NCI-H1436 treated with DMSO at 0.1 percent for 48 hours (cell line): ENCODE measurements at places on chromosomes 5 and 9.
A peak's percentile ranks its signal among the peaks of the same experiment; 100 is the strongest.

GRCh38 chr5:157366741-157367674 lies 93.0 kb upstream of the NIPAL4 start:
- DNase-seq = no peak

DNA sequence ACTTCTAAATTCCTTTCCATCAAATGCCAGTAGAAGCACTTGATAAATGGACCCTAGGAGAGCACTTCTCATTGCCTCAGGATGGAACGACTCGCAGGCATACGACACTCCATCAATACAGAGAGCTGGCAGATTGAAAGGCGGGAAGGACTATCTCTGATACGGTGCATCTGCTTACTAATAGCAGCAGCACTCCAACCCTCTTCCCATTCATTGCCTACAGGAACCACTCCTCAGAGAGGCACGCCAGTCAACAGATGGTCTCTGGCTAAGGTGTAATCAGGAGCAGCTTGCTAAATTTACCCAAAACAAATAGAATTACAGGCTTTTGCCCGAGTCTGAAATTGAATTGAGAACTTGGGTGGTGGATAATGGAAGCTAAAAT lies 168.1 kb downstream of the EFNA5 start:
- peak; percentile 43 for DNase-seq

DNA sequence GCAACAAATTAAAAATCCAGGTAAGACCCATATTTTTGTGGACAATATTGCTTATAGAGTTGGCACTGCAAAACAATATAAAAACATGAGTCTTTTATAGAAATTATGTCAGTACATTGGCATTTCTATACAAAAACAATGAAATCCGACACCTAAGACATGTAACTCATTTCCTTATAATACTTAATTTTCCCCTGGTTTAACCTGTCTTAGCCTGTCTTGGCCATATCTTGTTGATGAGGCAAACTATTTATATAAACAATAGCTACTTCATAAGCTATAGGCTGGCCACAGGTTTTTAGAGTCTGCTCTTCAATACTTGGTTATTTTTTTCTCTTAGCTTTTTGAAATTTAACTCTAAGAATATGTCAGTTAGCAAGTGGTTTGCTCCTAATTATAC lies 44.7 kb upstream of the IZUMO3 start:
- no peak for DNase-seq

GRCh38 chr9:127058645-127059021 lies 63.8 kb downstream of the ANGPTL2 start:
- no peak for DNase-seq

GRCh38 chr9:8659108-8659507 lies 859.5 kb upstream of the DMAC1 start:
- DNase-seq = no peak

- DNase-seq = no peak
These were observed 23.1 kb downstream of the FGFR4 start for GRCh38 chr5:177109810-177110209.

- DNase-seq = peak; percentile 43
These were observed 154.2 kb downstream of the TMC1 start for GRCh38 chr9:72675586-72675985.

GRCh38 chr5:163574472-163575440 lies 69.3 kb downstream of the MAT2B start:
- DNase-seq = no peak

DNA sequence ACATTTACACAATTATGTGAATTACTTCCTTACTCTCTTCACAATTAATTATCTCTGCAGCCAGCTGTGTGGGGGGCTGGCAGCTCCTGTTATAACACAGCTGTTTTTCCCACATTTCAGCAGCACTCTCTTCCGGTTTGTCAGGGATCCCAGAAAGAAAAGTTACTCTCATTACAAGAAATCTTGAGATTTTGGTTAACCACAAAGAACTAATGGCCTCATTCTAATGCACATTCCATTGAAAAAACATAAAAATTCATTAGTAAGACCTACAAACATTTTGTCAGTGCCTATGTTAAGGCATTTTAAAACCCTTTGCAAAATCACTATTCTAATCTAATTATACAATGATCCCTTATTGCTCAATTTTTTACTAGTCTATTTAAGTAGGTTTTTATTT lies 64.1 kb downstream of the PDE4D start:
- no peak for DNase-seq

DNA sequence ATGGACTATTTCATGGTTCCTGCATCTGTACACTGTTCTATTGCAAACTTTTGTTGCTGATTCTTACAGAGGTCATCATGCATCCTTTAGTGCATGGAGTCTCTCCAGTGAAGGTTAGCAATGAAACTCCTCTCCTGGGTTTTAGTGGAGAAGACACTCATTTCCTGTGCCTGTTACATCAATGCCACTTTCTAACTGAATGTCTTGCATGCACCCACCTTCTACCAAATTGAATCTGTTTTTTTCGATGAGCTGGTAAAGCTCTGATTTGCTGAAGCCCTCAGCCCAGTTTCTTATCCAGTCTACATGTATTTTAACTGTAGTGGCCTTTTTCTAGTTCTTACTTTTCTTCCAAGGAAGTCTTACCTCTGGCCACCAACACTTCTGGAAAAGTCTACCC lies 591.8 kb upstream of the ADAMTS16 start:
- no peak for DNase-seq

- no peak for DNase-seq
These were observed 70.0 kb downstream of the KLHL3 start for GRCh38 chr5:137665678-137666460.

GRCh38 chr5:125225424-125225823 lies 479.0 kb upstream of the ZNF608 start:
- DNase-seq = no peak

GRCh38 chr5:31811210-31811609 lies 172.3 kb downstream of the PDZD2 start:
- no peak for DNase-seq

GRCh38 chr5:95777441-95777840 lies 45.1 kb downstream of the GLRX start:
- DNase-seq = no peak

- DNase-seq = no peak
These were observed 17.1 kb upstream of the ABL1 start for GRCh38 chr9:130817914-130818313.

- DNase-seq = no peak
These were observed 9.7 kb upstream of the PSMD5 start for GRCh38 chr9:120852240-120853010.

GRCh38 chr9:116442528-116442927 lies 244.6 kb upstream of the TRIM32 start:
- no peak for DNase-seq

DNA sequence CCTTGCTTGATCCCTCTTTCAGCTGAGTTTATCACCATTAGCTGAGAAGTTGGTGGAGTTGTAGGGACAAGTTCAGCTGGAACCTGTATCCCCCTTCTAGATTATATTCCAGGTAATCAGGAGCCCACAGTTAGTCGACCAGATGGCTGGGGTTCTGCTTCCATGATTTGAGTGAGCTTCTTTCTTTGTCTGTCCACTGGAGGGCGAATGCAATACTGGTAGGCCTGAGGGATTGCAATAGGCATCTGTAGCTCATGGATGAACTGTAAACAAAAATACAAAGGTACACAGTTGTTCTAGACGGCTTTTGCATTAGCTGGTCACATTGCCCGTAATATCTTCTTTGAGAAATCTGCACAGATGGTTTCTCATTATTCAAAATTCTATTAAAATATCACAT lies 88.9 kb downstream of the PCSK5 start:
- DNase-seq = no peak

GRCh38 chr5:137566118-137566541 lies 67.0 kb upstream of the SPOCK1 start:
- no peak for DNase-seq

DNA sequence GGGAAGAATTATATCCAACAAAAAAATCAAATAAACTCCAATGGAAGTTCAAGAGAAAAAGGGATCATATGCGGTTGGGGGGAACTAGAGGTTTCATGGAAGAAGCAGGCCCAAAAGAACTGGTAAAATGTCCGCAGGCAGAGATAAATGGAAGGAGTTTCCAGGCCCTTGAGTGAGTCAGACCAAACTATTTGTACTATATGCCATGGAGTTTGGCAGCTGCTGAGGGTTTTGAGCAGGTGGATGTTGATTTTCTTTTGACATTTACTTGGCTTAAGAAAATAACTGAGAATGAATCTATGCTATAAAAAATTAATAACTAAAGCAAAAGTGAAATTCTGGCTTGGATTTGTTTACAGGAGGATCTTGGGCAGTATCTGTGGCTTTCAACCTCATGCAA lies 33.7 kb downstream of the MINAR2 start:
- DNase-seq = no peak

GRCh38 chr9:131122158-131122557 lies 3.2 kb upstream of the NUP214 start:
- no peak for DNase-seq

GRCh38 chr9:124934290-124934689 lies 6.6 kb downstream of the GOLGA1 start:
- DNase-seq = no peak

GRCh38 chr9:88521308-88521707 lies 13.7 kb upstream of the NXNL2 start:
- no peak for DNase-seq

GRCh38 chr5:177610770-177611445 lies 11.0 kb downstream of the B4GALT7 start:
- DNase-seq = no peak

GRCh38 chr5:124180875-124181461 lies 565.5 kb downstream of the ZNF608 start:
- no peak for DNase-seq

DNA sequence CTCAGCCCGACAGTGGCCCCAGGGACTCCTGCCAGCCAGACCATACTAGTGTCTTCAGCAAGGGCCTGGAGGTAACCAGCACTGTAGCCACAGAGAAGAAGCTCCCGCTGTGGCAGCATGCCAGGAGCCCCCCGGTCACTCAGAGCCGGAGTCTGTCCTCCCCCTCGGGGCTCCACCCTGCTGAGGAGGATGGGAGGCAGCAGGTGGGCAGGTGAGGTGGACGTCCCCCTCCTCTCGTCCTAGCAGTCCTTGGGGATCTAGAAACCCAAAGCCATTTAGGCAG lies 28.0 kb upstream of the LRRC14B start:
- DNase-seq = no peak

- no peak for DNase-seq
These were observed 52.1 kb upstream of the ARL15 start for GRCh38 chr5:54362434-54362833.

DNA sequence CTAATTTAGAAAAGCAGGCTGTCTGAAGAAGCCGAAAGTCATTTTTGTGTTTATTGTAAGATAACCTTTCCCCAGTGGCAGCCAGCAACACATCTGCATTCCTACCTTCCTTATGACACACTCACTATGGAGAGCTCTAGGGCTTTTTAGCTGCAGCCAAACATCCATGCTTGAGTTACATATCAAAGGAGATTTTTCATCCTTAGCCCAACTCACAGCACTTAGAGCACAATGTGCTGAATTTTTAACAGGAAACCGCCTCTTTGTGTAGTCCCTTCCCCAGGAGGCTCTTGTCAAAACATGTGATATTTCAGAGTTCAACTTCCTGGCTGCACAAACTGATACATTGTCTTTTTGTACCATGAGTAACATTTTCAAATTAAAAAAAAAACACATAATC lies 379.2 kb downstream of the CTNND2 start:
- no peak for DNase-seq

DNA sequence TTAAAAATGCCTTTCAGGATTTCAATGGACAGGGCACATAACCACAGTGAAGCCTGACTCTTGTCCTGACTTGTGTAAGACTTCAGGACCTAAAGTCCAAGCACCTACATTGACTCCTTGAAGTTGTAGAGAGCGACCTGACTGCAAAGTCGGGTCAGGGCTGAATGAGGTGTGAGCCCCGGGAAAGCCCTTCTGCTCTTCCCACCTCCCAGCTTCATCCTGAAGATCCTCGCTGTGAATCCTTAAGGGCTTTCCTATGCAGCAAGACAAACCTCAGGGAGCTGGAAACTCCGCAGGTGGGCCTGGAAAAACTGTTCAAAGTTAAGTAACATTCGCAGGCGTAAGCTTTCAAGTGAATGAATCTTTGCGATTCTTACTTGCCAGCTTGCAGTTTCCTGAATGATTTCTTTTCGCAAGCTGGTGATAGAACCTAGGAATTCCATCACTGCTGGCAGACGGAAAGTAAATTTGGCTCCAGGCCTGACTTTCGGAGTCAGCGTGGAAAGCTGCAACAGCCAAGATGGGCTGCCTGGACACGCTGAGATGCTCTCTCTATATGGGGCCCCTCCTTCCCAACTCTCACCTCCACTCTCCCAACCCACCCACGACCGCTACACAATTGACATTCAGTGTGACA lies 10.9 kb downstream of the SEMA5A start:
- no peak for DNase-seq

DNA sequence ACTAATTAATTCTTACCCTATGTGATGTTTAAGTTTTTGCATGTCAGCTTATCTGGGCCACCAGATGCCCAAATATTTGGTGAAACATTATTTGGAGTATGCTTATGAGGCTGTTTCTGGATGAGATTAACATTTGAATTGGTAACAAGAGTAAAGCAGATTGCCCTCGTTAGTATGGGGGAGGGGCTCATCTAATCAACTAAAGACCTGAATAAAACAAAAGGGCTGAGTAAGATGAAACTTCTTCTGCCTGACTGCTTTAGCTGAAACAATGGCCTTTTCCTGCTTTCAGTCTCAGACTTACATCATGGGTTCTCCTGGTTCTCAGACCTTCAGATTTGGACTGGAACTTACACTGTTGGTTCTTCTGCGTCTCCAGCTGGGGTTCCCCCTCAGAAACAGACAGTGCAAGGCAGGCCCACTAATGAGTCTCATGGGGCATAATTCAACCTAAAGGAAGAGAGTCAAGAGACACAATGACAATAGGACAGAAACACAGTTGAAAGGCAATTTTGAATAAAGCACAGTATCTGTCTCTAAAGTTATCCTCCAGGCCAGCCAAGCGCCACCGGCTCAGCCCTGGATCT lies 288.4 kb downstream of the CAAP1 start:
- no peak for DNase-seq

DNA sequence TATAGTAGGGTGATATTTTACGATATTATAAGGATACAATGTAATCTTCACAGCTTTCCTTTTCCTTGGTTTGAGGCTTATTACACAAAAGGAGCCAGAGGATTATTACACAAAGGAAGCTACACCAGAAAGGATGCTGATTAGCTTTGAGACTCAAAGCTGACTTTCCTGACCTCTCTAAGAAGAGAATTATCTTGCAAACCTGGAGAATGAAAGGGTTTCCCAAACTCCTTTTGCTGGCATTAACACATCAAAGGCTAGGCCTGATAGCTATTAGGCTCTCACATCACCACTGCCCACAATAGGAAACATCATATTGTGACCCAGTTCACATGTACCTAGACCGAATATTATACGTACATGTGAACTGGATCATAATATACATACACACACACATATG lies 34.2 kb upstream of the CHD1 start:
- DNase-seq = no peak

GRCh38 chr5:111513131-111513520 lies 791 bp upstream of the STARD4 start:
- DNase-seq = no peak
